Stimulated activated CD8-positive, alpha-beta memory T cell treated with anti-CD3 and anti-CD28 coated beads, Interleukin-15, amount 100 ng/mL, for 1 hour (primary cell): ENCODE measurements at places on chromosomes 2 and 18.

GRCh38 chr2:74226648-74227213 lies 28.3 kb downstream of the MTHFD2 start:
- DNase-seq = no peak

GRCh38 chr18:77341527-77342325 lies 92.1 kb downstream of the GALR1 start:
- DNase-seq = no peak

GRCh38 chr2:152638056-152638455 lies 79.2 kb downstream of the PRPF40A start:
- no peak for DNase-seq

DNA sequence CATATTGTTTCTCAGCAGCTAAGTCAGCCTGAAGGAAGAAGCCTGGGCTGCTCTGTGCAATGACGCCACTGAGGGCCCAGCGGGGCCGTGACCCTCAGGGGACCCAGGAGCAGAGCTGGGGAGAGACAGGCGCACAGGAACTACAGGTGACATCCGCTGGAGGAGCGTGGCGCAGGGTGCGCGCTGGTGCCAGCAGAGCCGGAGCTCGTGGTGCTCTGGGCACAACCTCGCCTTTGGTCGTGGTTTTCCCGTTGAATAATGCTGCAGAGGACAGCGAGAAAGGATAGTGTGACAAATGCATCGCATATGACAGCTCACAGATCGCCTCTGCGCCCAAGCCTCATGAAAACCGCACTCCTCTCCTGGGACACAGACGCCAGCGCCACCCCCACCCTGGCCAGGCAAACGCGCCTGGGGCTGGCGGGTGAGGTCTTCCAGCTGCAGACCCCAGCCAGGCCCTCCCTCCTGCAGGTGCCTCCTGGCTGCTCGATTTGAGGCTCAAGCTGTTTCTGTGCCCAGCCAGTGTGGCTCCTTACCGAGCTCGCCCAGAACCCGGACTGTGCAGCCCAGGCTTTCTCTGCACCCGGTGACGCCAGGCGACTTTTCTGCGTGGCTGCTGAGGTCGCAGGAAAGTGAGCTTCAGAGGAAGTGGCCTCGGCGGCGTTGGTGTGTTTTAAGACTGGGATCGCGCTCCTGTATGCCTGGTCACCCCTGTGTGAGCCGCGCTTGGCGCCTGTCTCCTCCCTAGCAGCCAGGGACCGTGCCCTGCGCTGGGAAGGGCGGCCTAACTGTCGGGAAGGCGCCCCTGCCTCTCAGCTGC lies 583.1 kb upstream of the HS6ST1 start:
- no peak for DNase-seq

- DNase-seq = no peak
Measured at GRCh38 chr2:101879466-101879865, 112.3 kb upstream of the IL1R2 start.

- DNase-seq = no peak
Measured at GRCh38 chr2:148238561-148238960, 217.7 kb downstream of the MBD5 start.

GRCh38 chr2:233059797-233060500 lies at the start of gene INPP5D:
TSS of gene INPP5D (plus strand) at chr2:233060342. CDS start at chr2:233060479, 137 bp downstream.
- peak; percentile 41 for DNase-seq

GRCh38 chr2:205964111-205964761 lies 121.7 kb downstream of the INO80D start:
- no peak for DNase-seq

DNA sequence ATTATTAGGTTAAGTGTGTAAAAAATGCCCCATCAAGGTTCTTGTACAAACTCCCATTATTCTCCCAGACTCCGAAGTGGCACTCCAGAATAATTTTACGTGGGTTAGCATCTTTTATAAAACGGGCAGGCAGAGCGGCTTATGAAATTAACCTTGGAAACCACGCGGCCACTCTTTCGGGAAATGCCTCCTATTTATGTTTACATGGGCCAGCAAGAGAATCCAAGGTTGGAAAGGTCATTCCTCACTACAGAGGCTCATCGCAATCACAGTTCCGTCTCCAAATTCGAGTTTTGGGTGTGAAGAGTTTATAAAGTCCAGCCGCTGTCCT lies 1.2 kb upstream of the IMPA2 start:
- no peak for DNase-seq

- no peak for DNase-seq
Measured at GRCh38 chr2:53727921-53728320, 39.7 kb upstream of the CHAC2 start.

- no peak for DNase-seq
Measured at GRCh38 chr2:135689679-135690078, 52.0 kb upstream of the UBXN4 start.

GRCh38 chr2:168758970-168759820 lies 43.2 kb upstream of the NOSTRIN start:
- no peak for DNase-seq

DNA sequence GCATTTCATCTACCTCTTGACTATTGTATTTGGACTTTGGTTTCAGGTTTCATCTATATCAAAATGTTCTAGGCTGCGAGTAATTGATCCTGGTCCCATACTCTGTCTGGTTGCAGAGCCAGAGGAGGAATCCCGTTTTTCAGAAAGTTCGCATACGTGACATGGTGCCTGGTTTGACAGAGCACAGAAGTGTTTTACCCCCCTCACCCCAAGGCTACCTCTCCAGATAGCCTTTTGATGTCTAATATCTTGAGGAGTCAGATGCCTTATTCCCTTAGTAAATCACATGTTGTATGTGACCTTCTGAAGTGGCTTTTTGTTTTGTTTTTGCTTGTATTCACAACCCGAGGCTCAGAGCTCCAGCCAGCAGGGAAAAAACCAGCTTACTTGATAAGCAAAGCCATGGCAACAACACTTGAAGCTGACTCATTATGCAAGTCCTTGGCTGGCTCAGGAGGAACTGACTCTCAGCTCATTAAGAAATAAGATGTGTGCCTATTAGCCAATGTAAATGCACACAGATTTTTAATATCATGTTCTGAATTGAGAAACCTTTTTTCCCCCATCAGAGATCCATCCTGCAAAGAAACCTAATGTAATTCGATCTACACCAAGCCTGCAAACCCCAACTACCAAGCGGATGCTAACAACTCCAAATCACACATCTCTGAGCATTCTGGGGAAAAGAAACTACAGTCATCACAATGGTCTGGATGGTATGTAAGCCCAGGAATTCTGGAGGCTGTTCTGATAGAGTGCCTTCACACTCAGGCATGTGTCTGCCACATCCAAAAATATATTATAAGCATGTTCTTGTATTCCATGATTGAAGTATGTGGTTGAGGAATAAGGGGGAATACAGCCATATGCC lies 41.4 kb downstream of the OXER1 start:
- no peak for DNase-seq

GRCh38 chr2:187874786-187875185 lies 320.6 kb upstream of the TFPI start:
- DNase-seq = no peak

DNA sequence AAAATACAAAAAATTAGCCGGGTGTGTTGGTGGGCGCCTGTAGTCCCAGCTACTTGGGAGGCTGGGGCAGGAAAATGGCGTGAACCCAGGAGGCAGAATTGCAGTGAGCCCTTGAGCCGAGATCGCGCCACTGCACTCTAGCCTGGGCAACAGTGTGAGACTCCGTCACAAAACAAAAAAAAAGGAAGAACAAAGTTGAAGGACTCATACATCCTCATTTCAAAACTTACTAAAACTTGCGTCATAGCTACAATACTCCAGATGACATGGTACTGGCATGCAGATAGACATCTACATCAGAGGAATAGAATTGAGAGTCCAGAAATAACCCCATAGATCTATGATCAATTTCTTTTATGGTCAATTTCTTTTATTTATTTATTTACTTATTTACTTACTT lies 13.6 kb upstream of the CYP27C1 start:
- no peak for DNase-seq

DNA sequence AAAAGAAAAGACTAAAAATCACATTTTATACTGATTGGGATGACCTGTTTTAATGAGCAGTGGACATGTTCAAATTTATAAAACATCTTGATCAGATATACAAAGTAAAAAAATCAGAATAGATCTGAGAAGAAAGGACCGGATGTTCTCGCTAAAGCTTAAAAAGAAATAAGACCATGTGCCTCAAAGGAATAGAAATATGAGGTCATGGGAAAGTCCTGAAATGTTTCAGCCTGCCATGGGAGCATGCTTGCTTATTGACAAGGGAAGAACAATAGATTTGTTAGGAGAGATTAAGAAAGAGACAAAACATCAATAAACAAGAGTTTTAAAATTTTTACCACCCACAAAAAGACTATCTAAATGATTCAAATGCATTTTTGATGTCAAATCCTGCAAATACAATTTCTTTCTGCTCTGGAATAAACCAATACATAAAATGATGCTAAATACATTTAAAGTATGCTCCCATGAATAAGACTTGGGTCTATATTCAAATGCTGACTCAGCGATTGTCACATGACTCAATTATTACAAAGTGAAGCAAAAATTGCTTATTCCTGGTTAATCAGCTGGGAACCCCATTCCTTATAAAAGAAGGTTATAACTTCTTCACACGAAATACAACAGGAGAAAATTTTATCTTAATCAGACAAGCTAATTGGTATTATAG lies 633.9 kb upstream of the PKDCC start:
- no peak for DNase-seq

DNA sequence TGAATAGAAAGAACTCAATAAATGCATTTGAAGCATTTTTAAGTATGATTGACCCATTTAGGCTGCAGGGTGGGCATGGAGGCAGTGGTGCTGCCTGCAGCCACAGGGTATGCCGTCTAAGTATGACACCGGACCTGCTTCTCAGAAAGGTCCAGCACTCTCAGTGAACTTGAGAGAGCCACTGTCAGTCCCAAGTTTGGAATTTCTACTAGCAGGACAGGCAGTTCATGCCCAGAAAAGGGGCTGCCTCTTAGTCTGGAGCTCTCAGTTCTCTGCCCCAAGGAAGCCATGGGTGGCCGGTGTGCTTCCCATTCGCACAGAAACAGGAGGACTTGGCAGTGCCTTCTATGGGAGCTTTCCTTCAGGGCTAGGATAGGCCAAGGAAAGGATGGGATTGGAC lies 24.0 kb upstream of the MYCN start:
- no peak for DNase-seq

DNA sequence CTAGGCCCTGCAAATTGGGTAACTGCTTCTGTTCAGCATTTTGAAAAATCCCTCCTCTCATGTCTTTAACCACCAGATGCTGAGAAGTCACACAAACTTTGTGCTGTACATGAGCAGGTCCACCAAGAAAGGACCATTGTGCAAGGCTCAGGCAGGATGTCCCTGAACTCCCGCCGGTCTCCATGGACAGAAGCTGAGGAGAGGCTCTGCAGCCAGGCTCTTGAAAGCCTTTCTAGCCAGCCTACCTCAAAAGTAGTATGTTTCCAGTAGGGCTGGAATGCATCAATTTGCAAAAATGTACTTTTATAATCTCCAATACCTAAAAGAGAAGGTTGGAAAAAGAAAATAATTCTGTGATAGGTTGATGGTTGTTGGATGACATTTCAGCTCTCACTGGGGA lies 47.0 kb upstream of the SH3BP4 start:
- no peak for DNase-seq

GRCh38 chr18:75169411-75169810 lies 39.5 kb downstream of the PTGR3 start:
- DNase-seq = no peak

- no peak for DNase-seq
Measured at GRCh38 chr2:207161247-207162123, 4.3 kb downstream of the KLF7 start.

- no peak for DNase-seq
Measured at GRCh38 chr2:157364257-157364974, 38.8 kb upstream of the ERMN start.

DNA sequence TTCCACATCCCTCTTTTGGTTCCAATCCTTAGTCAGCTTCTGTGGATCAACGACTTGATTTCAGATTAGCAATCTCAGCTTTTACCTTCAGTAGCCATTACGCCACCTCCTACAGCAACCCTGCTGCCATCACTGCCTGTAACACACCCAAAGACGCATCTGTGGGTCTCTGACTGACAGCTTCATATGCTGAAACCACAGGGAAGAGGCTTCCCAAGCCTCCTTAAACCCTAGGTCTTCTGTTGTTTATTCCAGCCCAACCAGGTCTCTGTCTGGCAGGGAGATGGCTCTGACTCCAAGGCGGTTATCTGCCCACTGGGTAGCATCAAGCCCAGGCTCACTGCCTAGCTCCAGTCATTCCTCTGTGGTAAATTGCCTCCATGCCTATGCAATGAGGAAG lies 28.6 kb upstream of the TRIB2 start:
- DNase-seq = no peak

DNA sequence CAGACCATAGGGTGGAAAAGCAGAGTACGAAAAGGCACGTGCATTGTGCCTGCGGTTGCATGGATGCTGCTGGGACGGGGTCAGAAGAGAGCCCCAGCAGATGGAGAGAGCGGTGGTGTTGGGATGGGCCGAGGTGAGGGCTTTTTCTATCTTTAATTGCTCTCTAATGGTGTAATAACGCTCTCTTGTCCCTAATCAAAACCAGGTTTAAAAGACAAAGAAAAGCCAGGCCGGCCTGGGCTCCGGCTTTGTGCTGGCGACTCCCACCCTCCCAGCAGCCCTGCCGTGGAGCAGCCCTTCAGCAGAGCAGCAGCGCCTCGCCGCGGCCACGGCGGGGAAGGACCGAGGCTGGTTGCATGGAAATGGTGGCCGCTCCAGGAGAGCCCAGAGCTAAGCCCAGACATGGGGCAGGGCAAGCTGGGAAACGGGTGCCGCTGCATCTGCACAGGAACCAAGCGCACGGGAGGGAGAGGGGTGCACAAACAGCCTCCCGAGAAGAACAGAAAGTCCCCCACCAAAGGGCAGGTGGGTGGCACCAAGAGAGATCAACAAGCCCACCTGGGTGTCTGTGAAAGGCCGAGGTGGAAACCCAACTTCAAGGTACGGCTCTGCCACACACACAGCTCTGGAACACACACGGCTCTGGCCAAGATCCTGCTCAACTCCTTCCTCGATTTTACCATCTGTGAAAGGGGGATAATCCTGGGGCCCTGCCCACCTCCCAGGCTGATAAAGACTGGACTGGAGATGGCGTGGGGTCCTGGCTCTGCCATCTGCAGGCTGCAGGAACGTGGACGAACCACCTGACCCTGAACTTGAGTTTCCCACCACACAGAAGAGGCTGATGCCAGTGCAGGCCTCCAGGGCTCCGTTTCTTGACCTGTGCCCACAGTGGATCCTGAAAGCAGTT lies 15.0 kb downstream of the HS1BP3 start:
- DNase-seq = no peak

- DNase-seq = no peak
Measured at GRCh38 chr18:11154368-11154989, 5.1 kb upstream of the PIEZO2 start.

DNA sequence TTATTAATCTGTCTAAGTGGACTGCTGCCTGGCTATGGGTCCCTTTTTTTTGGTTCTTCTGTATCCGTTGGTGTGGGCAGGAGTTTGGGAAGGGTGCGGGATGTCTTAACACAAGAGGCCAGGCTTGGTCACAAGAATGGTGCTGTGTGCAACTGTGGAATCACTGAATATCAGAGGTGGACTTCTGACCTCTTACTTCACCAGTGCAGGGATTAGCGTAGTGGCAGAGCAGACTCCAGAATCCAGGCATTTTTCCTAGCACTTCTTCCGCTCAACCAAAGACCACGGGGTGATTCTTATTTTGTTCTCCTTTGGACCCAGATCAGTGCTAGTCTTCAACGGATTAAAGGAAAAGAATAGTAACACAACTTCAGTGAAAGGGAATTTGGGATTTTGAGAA lies 254.3 kb upstream of the TNP1 start:
- no peak for DNase-seq
